ENCODE measurements at places on chromosomes 2 and 18.
A peak's percentile ranks its signal among the peaks of the same experiment; 100 is the strongest.

DNA sequence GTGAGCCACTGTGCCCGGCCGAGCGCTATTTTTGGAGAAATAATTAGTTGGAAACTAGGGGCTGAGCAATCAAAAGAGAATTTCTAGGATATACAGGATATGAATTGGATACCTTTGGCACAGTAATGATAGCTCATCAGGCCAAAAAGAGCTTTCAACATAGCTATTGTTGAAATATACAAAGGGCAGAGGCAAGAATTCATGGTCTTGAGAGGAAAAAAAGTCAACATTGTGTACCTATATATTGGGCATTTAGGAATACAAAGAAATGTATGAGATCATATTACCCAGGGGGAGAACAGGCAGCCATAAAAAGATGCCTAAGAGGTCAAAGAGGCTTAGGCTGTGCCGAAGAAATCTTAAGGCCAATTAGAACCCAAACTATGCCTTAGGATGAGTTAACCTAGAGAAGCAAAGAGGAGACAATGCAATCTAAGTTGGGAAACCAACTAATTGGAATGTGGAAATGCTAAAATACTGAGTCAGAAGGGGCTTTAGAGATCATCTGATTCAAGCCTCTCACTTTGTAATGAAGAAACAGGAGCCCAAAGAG lies 99.0 kb downstream of the RBBP8 start:
- no peak for DNase-seq

- DNase-seq, result no peak
Measured at GRCh38 chr2:80057956-80058355, 246.6 kb downstream of the LRRTM1 start.

DNA sequence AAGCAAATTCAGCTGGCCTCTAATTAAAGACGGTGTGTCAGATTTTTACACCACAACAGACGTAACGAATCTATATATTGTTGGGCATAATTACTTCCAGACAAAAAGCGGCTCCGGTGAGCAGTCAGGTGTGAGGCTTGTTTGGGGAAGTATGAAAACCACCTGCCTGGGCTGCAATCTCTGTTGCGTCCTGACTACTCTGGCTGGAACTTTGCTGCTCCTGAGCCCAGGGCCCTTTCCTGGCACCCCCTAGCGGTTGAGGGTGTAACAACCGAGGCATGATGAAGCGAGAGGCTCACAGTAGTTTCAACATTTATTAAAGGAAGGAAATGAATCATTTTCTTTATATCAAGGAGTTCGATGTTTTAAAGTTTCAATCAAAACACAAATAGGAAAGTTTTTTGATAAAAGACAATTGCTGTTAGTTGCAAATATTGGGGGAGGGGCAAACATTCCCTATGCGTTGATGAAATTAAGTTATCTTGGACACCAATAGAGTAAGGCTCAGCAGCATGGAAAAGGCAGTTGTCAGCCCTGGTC lies 10.6 kb upstream of the ITGB6 start:
- DNase-seq, result peak; percentile 53

GRCh38 chr18:5973099-5973498 lies 77.8 kb upstream of the TMEM200C start:
- no peak for DNase-seq

DNA sequence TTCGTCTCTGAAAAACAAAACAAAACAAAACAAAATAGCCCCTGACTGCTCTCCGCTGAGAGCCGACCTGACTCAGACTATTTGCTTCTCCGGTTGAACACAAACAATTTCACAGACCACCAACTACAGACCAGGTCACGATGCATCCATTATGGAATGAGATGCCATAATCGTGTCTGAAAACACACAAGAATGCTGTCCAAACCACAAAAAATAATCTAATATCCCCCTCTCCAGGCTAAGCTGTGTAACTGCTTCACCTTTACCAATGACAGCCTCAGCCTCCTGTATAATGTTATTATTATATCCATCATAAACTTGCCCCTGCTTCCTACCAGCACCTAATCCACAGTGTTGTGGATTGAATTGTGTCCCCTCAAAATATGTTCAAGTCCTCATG lies 114.7 kb downstream of the DNAH6 start:
- DNase-seq, result no peak

DNA sequence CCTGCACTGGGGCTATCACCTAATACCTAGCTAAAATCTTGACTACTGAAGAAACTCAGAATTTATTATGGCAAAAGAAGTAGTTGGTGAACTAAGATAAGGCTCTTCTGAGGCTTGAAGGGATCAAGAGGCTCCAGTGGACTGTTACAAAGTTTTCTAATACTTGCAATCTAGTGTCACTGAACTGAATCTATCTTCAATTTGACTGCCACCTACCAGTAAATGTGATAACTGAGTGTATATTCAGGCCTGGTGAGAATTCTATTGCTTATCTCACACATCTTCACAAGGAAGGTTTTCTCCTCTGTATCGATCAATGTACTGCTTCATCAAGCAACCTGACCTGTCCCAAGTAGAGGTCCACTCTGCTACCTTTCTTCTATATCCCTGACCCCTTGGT lies 40.8 kb downstream of the DARS1 start:
- DNase-seq, result no peak

- DNase-seq, result no peak
Measured at GRCh38 chr2:216004697-216005283, 8.6 kb downstream of the MREG start.

GRCh38 chr2:185813707-185814106 lies 75.1 kb downstream of the FSIP2 start:
- no peak for DNase-seq

DNA sequence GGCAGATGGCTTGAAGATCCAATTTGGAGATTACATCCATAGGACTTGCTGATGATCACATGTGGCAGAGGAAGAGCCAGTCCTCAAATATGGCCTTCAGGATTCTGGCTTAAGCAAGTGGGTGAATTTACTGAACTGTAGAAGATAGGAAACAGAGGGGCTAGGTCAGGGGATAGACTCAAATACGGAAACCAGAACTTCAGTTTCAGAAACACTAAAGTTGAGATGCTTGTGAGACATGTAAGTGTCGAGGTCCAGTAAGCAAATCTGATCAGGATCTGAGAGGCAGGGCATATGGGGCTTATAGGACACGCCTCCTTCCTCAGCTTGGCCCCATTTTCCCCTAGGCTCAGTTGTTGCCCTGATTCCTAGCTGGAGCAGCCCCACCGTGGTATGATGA lies 107.7 kb downstream of the LBH start:
- no peak for DNase-seq

GRCh38 chr2:156399950-156400705 lies 36.1 kb upstream of the GPD2 start:
- no peak for DNase-seq

DNA sequence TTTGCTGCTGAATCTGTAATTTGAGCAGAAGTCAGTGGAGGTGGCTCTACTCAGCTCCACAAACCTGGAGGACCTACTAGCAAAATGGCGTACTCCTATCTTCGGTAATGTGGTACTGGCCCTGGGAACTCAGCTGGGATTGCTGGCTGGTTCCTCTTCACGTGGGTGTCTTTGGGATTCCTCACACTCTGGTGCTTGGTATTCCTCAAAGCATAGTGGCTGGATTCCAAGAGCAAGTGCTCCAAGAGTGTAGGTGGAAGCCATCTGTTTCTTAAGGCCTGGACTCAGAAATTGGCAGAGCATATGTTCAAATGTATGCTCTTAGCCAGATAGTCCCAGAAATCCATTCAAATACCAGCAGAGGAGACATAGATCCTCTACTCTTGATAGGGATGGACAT lies 281.9 kb upstream of the CDH7 start:
- DNase-seq, result no peak

DNA sequence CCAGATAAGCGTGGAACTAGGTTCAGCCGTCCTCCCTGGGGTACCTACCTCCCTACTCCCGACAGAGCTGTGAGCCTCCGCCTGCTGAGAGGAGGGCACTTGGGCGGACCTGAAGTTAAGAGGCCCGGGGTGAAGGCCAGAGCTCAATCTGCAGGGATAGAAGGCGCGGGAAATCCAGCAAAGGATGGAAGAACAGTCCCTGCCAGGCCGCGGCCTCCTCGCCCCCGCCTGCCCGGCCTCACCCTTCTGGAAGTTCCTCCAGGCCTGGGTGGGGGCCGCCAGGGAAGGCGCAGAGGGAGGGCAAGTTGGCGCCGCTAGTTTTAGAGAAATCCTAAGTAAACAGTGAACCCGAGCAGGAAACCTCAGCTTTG lies 13.0 kb downstream of the EN1 start:
- DNase-seq, result no peak

DNA sequence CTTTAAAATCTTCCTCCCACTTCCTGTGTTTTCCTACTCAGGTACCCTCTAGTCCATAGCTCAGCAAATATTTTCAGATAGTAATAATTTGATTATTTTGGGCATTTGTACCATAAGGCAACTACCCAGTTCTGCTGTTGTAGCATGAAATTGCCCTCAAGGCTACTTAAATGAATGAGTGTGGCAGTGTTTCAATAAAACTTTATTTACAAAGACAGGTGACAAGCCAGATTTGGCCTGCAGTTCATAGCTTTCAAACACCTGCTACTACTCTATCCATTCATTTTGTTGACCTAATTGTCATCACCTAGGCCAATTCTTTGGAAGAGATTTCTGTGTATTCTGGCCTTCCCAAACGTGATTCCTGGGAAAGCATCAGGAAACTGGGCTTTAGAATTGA lies 28.9 kb downstream of the NYAP2 start:
- no peak for DNase-seq

- no peak for DNase-seq
Measured at GRCh38 chr2:220198896-220199295, 571.5 kb downstream of the SLC4A3 start.

DNA sequence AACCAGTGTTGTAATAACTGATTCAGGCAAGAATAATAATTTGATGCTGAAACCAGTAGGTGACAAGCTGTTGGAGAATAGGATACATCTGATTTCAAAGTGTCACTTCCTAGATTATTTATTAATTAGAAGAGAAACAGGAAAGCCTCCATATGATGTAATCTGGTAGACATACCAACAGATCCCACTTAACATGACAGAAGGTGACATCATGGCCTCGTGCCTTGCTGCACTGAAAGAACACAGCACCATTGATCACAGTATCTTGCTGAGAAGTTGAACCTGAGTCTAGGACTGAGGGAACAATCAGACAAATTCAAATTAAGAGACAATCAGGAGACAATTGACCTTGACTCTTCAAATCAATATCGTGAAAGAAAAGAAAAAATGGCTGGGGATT lies 131.6 kb upstream of the DLGAP1 start:
- no peak for DNase-seq

Measured in activated CD4-positive, alpha-beta T cell treated with anti-CD3 and anti-CD28 coated beads, Interleukin-2, amount 50 U/mL, for 24 hours (primary cell).